NCI-H2029 (cell line): ENCODE measurements at places on chromosomes 3 and 15.

DNA sequence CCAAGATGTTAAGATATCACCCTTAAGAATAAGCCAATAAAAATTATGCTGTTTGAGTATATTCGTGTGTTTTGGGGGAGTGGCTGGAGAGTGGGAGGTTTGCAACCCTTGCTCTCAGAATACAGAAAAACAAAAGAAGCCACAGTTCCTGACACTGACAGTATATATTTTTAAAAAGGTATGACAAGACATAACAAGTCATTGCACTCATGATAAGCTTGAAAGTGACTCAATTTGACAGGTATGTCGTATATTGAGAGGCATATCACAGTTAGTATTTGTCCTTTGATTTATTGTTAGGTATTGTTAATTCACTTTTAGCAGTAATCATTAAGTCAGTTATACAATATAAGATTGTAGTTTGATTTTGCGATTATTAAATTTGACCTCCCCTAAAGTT lies 73.1 kb upstream of the TSC22D2 start:
- no peak for DNase-seq

GRCh38 chr3:37740471-37740870 lies 121.2 kb upstream of the CTDSPL start:
- no peak for DNase-seq

GRCh38 chr3:34842706-34843480 lies 796.4 kb upstream of the ARPP21 start:
- no peak for DNase-seq

GRCh38 chr15:71647487-71647808 lies 162.9 kb upstream of the NR2E3 start:
- no peak for DNase-seq

DNA sequence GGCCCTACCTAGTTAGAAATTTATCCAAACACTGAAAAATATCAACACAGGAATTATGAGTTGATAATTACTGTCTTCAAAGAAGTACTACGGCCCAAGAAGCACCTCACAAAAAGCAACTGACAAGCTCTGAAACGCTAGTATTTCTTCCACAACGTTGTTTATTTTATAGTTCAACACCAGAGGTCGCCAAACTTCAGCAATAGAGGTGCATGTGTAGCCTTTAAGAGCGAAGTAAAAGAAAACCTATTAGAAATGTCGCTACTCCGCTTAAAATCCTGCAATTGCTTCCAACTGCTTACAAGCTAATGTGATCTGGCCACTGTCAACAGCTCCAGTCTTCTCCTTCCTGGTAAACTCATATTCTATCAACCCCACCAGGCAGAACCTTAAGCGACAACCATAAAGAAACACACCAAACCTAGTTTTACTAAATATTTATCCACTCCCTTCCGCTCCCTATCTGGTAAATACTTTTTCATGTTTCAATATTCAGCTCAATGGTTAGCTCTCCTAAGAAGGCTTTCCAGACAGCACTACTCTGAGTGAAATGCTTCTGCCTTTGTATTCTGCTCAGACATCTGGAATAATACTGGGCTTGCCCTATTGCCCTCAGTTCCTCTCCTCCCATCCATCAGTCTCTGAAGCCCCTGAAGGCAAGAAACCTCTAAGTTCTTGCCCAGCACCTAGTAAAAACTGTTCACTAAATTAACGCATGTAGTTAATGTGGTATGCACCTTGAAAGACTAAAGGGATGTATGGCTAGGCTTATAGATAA lies 110.2 kb downstream of the NR1I2 start:
- peak; percentile 41 for DNase-seq

DNA sequence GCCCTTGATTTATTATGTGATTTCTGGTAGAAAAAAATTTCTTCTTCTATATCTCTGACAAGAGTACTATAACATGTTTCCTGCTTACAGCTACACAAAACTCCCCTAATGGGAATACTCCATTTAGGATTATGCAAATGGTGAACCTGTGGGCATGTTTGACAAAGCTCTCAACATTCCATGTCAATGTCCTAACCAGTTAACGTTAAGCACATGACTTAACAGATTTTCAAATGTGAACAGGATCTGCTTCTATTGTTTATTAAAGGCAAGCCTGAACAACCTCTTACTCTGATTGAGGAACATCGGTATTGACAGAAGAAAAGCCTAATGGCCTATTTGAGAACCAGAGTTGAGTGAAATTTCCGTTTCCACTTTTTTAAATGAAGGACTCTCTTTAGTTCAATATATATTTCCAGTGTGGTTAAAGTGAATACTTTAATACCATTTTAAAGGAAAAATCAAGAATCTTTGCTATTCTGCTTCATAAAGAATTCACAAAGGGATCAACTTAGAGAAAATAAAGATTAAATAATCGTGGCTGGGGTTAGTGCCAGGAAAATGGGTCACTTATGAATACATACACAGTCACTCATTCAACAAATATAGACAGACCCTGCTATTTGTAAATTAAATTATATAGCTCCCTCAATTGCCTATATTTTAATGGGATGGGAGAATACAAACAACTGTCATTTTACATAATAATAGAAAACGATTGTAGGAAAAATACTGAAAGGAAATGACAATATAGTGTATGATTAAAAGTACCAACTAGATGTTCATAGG lies 300.3 kb upstream of the CBLB start:
- peak; percentile 25 for DNase-seq

- DNase-seq, result no peak
These were observed 377.1 kb upstream of the GOLIM4 start for GRCh38 chr3:168472783-168473182.

DNA sequence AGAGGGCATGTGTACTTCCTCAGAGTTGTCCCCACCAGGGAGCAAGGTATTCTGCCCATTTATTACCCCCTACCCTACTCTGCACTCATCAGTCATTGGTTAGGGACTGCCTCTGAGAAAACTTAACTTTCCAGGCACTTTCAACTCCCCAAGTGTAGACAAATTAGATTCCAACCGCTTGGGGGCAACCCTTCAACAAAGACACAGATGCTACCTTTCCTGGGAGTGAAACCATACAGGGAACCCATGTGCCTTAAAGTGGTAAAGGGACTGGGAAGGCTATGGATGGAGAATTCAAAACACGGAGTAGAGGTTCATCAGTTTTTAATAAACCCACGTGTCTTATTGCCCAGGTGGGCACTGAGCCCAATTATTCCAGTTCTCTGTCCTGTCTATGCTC lies 19.4 kb upstream of the UBE2E2 start:
- no peak for DNase-seq

- no peak for DNase-seq
These were observed 4.2 kb downstream of the FURIN start for GRCh38 chr15:90872486-90873184.

DNA sequence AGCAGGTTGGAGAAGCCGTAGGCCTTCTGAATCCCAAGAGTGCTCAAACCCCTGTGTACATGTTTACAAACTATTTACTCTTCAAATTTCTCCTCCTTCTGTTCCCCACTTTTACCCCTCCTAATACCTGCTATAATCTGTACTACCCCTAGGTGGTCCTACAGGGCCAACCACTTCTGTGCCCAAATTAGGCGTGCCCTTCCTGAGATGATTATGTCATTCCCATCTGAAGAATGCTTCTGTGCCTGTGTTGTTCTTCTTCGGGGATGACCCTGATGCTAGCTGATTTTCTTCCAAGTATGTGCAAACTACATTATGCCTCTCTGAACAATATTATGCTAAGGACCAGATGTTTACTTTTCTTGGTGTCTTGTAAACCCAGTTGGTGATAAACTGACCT lies 20.5 kb downstream of the RBP2 start:
- no peak for DNase-seq

GRCh38 chr15:20295238-20295811 lies 246.3 kb downstream of the GOLGA6L6 start:
- no peak for DNase-seq

- DNase-seq, result peak; percentile 48
These were observed 31.7 kb downstream of the SLC6A6 start for GRCh38 chr3:14434126-14434497.

DNA sequence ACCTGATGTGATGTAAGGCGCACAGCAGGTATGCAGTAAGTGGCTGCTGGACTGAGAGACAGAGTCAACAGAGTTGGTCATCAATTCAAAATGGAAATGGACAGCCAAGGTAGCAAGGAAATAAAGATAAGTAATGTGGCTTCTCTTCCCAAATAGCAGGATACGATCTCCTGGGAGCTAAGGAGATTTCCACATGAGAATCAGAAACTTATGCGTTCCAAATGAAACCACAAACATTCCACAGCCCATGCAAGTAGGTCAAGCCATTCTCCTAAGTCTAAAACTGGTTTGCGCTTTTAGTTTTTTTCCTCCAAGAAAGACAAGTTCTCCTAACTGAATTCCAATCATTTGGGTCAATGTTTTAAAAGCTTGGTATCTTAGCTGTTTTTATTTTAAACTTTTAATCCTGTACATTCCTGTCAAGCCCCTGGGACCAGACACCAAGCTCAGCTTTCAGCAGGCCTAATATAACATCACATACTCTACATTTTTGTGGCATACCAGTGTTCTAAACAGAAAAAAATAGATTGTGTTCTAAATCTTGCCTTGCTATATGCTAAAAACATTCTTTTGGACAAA lies 73.7 kb upstream of the TSPAN3 start:
- DNase-seq, result no peak

- DNase-seq, result peak; percentile 62
These were observed 118.8 kb downstream of the ECT2 start for GRCh38 chr3:172869368-172869771.

- no peak for DNase-seq
These were observed 53.1 kb downstream of the FAM81A start for GRCh38 chr15:59491062-59491461.

- DNase-seq, result no peak
These were observed 739 bp downstream of the SNRPN start for GRCh38 chr15:24955531-24955921.

DNA sequence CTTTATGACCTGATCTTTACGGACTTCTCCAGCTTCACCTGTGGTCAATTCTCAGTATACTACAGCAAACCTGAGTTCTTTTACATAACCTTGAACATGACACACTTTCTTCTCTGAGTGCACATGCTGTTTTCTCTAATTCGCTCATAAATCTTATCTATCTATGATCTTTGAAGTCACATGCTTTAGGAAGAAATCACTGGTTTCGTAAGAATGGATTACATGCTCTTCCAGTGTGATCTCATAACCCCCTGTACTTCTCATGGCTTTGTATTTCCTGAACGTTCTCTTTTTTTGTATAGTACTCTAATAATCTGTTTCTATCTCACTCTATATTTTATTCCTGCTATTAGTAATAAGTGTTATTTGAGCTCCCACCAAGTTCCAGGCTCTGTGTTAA lies 1165.2 kb downstream of the TBL1XR1 start:
- DNase-seq, result no peak

- no peak for DNase-seq
These were observed 55.7 kb upstream of the GATA2 start for GRCh38 chr3:128548426-128549282.

DNA sequence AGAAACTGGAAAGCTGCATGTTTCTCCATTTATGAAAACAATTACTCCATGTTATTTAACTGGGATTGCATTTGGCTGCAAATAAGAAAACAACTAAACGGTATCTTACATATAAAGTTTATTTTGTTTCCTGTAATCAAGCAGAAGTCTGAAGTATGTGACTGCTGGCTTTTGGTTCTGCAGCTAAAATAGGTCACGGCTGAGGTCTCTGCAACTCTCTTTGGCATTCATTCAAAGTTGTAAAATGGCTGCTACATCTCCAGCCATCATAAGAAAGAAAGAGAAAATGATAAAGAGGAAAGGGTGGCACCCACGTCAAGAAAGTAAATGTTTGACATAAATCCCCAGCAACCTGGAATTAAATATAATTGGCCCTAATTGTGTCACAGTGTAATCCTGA lies 406.1 kb downstream of the TBC1D5 start:
- no peak for DNase-seq

GRCh38 chr3:31092748-31093589 lies 198.5 kb upstream of the GADL1 start:
- no peak for DNase-seq

DNA sequence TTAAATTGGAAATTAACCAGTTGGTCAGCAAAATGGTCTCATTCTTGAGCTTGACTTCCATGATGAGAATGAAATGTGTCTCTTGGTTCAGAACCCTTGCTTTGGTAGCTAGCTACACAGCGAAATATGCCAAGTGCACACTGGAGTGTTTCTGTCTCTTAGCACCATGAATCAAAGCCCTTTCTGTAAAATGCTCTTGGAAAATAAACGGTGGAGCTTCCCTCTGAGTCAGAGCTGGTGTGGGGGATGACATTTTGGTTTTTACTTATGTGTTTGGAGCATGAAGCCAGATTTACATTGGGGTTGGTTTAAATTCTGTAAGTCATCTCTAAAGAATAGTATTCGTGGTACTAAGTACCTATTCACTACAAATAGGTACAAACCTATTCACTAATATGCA lies 85.1 kb upstream of the NANOGP8 start:
- DNase-seq, result no peak

DNA sequence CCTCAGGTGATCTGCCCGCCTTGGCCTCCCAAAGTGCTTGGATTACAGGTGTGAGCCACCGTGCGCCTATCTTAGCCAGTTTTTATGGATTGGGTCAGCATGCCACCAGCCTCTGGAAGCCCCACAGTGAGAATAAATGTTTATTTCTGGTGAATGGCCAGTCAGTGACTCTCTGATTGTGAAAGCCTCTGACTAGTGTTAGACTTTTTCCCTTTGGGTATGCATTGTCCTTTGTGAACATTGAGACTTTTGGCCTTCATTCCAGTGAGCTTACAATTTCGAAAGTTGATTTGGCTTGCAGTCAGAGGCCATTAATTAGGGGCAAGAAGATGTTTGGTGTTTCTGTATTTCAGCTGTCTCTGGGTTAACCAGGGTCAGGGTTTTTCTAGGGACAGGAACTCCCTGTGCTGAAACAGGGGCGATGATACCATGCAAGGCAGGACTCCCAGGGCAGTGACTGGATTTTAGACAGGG lies 274.5 kb upstream of the C2CD4B start:
- DNase-seq, result no peak

GRCh38 chr3:77042882-77043281 lies 3.0 kb downstream of the ROBO2 start:
- no peak for DNase-seq

- no peak for DNase-seq
These were observed 55.2 kb upstream of the SMAD6 start for GRCh38 chr15:66646799-66647198.

DNA sequence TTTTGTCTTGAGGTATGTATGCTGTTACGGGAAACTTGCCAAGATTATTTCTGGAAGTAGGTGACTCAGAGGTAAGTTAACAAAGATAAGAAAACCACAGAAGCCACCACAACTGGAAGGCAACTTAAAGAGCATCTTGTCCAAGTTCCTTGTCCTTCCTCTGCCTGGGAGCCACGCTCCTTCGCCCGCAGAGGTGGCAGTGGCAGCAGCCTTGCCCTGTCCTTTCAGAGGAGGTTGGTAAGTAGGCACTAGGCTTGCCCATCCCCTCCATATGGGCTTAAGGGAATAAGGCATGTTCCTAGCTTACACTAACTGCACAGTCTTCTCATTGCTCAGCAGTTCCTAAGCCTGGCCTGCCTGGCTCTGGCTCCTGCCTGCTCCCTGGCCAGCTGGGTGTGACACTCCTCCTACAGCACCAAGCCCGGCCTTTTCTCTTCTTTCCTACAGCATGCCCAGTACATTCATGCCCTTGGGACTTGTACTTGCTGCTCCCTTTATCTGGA lies 48.0 kb upstream of the RAB6B start:
- no peak for DNase-seq

GRCh38 chr3:29335438-29335837 lies 54.6 kb downstream of the RBMS3 start:
- DNase-seq, result peak; percentile 90
